Right renal cortex interstitium (tissue), 3 donors: ENCODE measurements at places on chromosomes 7 and 10. TPM values are rescaled to one million over a fixed set of nuclear protein-coding genes. Genes with fewer than 3 reads are reported as not detected.

The ASB10 gene
- polyA plus RNA-seq = not detected

The CYP26C1 gene
- polyA plus RNA-seq = 0.04 TPM

The ZDHHC6 gene
- 66.4 TPM for polyA plus RNA-seq

The TMEM176B gene
- polyA plus RNA-seq = 115 TPM

The ADIRF gene
- 17.3 TPM for polyA plus RNA-seq

The SLC16A9 gene
- 46.6 TPM for polyA plus RNA-seq

The NUTM2D gene
- polyA plus RNA-seq = 8.2 TPM

The CFAP43 gene
- polyA plus RNA-seq = 14.6 TPM

The C10orf62 gene
- 0.28 TPM for polyA plus RNA-seq

The BRAF gene
- polyA plus RNA-seq = 22.9 TPM

The HHEX gene
- 9.8 TPM for polyA plus RNA-seq

The OR6V1 gene
- not detected for polyA plus RNA-seq

The VKORC1L1 gene
- 30.0 TPM for polyA plus RNA-seq

The GPR26 gene
- polyA plus RNA-seq = not detected

The MYH16 gene
- 0.21 TPM for polyA plus RNA-seq

The ITGA8 gene
- polyA plus RNA-seq = 47.9 TPM

The ZNF804B gene
- polyA plus RNA-seq = 0.43 TPM

The NPFFR1 gene
- polyA plus RNA-seq = 0.12 TPM

The AQP1 gene
- 183 TPM for polyA plus RNA-seq

The GGCT gene
- 79.2 TPM for polyA plus RNA-seq

The GRIFIN gene
- not detected for polyA plus RNA-seq

The CEP55 gene
- 16.6 TPM for polyA plus RNA-seq
